ENCODE measurements at places on chromosomes 3 and 15. TPM values are rescaled to one million over a fixed set of nuclear protein-coding genes. Genes with fewer than 3 reads are reported as not detected.

DNA sequence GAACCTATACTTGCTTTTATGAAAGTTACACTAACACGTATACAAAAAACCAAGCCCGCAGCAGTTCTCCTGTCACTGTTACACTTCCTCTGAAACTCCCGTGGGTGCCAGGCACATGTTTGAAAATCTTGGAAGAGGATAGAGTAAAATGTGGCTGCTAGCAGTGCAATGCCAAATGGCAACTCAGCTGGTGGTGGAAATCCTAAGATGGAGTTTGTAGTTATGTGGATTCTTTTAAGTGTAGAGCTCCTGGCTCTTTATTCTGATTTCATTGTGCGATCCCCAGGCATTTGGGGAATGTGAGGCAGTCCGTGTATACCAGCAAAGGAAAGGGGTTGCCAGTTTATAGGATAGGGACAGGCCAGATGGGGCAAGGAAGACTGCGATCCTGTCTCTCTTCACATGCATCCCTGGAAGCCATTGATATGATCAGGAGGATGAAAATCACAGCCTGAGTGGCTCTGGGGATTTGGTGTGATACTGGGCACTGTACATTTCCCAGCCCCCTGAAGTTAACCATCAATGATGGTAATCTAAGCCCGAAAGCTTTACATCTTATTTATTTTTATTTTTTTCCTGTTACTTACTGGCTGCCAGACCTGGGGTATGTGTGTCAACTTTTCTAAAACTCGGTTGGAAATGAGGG is 1.1 kb downstream of the STAC start:
- no peak for DNase-seq

The TM4SF1 gene
- 21.5 TPM for total RNA-seq

DNA sequence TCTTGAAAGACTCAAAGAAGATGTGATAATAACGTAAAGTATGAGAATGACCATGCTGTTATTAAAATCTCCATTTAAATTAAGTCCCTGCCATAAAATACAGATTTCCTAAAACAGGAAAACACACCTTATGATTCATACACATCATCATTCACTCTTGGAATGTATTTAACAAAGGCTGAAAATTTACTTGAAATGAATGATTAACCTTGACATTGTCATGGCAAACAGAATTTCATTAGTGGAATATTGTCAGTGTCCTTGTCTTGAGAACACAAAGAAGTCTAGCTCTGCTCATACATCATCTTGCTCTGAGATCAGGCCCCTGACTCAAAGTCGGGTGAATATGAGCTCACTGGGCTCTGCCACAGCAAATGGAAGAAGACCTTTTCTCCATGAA is 313.9 kb downstream of the FGF12 start:
- DNase-seq = no peak

GRCh38 chr3:123194552-123194951 is 7.2 kb upstream of the SEC22A start:
- no peak for DNase-seq

GRCh38 chr15:85950101-85950500 is 129.6 kb upstream of the AGBL1 start:
- no peak for DNase-seq

The RYR3 gene
- 0.08 TPM for total RNA-seq

DNA sequence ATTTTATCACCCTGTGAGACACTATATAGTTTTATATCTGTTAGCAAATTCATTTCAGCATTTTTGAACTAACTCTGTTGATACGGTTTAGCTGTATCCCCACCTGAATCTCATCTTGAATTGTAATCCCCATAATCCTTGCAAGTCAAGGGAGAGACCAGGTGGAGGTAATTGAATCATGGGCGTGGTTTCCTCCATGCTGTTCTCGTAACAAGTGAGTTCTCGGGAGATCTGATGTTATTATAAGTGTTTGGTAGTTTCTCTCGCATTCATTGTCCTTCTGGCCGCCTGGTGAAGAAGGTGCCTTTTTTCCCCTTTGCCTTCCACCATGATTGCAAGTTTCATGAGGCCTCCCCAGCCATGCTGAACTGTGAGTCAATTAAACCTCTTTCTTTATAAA is 53.2 kb upstream of the TMC3 start:
- no peak for DNase-seq

DNA sequence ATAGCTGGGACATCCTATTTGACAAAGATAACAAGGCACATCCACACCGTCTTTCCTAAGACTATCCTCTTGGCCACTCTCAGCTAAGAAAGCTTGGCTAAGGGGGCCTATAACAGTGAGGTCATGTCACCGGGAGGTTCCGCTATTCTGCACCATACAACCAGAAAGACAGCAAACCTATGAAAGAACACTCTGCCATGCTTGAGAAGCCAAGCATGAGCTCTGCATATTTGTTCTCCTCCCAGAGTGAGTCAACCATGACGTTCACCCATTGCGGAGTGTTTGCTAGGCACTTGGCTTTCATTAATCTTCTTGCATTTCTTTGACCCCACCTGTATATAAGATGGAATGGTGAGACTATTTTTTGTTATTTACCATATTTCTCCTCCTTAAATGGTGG is 141.2 kb downstream of the GMNC start:
- no peak for DNase-seq

DNA sequence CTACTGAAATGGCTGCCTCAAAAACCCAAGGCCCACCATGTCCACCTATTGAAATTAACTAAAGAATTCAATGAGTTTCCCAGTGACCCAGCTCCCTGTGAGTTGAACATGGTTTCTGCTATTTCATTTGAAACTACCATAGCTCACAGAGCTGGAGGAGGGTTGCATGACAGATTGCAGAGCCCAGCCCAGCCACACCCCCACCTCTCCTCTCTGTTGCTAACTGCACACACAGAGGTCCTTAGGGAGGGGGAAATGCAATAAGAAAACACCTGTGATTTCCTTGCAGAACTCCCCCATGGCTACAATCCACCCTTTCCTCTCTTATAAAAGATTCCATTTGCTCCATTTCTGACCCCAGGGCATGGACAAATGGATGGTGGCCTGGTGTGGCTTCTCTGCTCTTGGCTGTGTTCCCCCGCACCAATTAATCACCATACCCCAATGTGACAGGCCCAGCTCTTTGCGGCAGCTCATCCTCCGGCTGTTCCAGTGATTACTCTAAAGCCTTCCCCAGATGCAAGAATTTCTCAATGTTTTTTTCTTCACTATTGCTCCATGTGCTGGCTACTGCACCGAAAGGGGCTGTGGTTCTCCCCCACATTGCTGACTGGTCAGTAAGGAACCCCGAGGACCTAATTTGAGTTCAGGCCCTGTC is 208.4 kb upstream of the KBTBD8 start:
- no peak for DNase-seq

The STARD5 gene
- 1.1 TPM for total RNA-seq

GRCh38 chr3:102240720-102241119 is 194.1 kb upstream of the ZPLD1 start:
- no peak for DNase-seq

DNA sequence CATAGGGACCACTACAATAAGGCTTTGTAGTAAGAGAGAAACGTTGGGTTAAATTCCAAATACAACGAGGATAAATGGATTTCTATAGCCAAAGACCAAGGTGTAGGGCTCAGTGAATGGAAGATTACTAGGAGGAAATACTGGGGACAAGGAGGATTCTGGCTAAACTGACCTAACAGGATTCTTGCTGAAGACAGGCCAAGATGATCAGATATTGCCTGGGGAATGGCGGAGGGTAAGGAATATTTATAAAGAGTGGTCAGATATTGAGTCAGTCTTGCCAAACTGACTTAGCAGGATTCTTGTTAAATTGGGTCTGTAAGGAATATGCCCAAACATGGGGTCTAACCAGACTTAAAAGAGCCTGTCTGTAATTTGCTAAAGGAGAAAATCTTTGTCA is 463.8 kb downstream of the EDEM1 start:
- no peak for DNase-seq

GRCh38 chr3:17352620-17353019 is 389.8 kb downstream of the TBC1D5 start:
- DNase-seq = no peak

- no peak for DNase-seq
These were observed 290.7 kb upstream of the MDFIC2 start for GRCh38 chr3:70603103-70603502.

The NMNAT3 gene
- 3.5 TPM for total RNA-seq

The SLC22A14 gene
- not detected for total RNA-seq

Data from liver (tissue), 10 donors.